ENCODE measurements at places on chromosomes 7 and 10.

DNA sequence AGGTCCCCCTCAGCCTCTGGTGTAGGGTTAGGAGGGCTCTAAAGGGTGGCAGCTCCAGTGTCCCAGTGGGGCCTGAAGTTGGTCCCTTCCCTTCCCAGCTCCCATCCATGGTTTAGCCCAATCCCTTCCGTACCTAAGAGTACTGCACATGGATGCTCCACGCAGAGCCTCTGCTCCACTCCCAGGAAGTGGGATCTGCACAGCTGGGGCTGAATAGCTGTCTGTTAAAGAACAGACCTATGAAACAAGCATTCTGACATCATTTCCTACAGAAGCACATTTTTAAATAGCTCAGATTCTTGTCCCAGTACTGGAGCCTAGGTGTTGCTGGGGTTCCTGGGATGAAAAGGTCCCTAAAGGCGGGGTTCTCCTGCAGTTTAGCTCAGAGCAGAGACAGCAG is 135.9 kb downstream of the ZMYND11 start:
- DNase-seq, result no peak

DNA sequence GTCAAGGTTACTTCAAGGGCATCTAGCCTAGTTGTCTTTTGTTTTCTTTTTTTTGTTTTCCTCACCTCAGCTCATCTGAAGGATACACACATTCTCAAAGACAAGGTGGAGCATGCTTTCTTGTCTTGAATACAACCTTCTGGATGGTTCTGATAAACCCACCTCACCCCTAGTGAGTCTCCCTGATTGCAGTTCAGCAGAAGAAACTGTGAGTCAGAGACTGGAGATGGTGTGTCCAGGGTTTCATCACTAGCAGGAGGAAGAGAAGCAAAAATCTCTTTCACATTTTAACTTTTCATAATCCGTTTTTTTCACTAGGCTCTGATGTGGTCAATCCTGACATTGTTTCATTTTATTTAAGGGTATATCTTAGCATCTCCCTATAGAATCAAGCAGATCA is 143.0 kb upstream of the NRBF2 start:
- DNase-seq, result no peak

DNA sequence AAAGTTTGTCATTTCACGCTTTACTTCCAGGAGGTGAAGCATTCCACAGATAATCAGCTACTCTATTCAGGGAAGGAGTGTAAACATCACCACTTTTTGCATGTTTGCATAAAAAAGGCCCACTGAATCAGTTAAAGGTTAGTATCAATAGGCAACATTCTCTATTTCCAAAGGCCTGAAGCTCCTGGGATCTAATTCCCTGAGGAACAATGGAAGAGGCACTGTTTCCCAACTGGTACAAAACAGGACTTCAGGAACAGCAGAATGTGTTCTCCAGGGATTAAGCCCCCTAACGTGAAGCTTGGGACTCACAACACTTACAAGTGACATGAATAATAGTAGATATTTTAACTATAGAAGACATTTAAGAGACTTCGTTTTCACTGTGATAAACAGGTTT is 6.1 kb downstream of the LRRN3 start:
- DNase-seq, result no peak

DNA sequence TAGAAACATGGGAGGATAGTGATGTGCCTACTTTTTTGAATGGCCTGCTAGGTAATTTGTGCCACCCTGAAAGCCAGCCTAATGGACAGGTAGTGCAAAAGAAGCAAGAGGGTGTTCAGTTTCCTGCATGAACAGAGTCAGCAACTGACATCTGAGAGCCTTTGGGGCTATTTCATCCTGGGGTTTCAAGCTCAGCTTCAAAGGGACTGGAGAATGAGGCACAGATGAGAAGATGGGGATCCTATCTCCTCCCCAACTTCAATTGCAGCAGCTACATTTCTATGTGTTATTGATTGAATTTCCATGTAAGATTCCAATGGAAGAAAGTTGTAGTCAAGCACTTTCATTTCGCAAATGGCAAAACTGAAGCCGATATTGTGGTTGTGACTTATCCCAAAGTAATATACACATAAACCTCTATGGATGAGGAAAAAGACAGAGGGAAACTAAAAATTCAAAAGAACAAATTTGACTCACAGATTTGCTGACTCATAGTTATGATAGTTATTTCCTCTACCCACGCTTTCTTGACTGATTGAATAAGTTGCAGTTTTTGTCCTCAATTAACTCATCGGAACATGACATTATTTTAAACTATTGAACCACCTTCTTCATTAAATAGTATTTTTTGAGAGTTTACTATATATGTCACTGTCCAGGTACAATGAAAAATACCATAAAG is 42.6 kb upstream of the NRP1 start:
- no peak for DNase-seq

DNA sequence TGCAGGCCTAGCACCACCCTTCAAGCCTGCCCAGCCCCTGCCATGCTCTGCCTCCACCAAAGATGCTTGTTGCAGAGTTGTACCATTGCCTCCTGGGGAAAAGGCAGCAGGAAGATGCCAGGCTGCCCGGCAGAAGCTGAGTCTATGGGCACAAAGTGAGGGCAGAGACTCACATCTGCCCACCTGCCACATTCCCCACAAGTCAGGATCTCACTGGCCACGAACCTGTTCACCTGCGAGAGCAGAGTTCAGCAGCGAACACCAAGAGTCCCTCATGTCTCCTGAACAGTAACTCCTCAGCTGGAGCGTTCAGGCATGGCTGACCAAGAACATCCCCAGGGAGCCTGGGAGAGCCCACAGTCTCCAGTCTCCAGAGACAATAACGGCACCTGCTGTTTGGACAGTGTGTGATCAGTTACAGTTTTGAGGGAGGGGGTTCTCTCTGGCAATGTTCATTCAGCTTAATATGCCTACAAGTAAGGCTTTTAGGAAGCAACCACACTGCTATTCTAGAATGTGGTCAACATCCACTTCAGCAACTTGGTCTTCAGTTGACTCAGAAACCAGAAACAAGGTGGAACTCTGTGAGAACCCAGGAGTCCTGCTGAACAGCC is 78.5 kb downstream of the GRID1 start:
- peak; percentile 12 for DNase-seq

DNA sequence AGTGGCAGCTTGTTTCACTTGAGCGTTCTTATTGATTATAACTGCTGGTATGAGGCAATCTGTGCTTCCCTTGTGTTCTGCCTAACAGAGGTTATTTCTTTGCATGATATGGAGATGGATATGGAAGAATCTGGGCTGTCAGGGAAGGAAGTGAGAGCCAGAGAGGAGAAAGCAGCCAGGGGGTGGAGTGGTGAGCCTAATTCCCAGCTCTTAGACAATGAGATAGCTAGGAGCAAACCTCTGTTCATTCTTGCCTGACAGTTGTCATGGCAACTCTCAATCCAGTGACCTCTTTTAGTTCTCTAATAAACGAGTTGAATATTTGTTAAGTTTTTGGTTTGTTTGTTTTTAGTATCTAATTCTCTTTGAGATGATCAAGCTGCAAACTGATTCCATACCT is 214.3 kb downstream of the NRG3 start:
- DNase-seq, result no peak

- DNase-seq, result no peak
Observed at GRCh38 chr7:47307311-47307710, 274.6 kb downstream of the TNS3 start.

DNA sequence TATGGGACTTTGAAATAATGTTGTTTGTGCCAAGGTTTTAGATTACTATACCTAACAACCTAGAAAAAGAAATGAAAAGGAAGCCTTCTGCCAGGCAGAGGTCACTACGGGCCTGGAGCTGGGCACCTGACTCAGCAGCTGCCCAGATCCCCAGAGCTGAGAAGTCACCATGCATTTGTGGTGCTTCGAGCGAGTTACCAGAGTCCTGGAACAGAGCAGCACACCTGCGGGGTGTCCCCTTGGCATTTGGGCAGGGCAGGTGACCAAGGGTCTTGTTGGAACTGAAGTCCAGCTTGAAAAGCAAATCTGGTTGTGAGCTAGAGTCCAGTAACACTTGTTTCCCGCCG is 25.5 kb downstream of the EGFR start:
- no peak for DNase-seq
